ENCODE measurements at places on chromosomes 1 and 21.

GRCh38 chr1:154429118-154429517, 24.0 kb downstream of the IL6R start:
- no peak for DNase-seq

- DNase-seq, result no peak
Observed at GRCh38 chr1:107683683-107684082, 281.3 kb downstream of the VAV3 start.

- DNase-seq, result no peak
Observed at GRCh38 chr1:12383786-12384185, 154.0 kb downstream of the VPS13D start.

- no peak for DNase-seq
Observed at GRCh38 chr1:91792489-91793071, 93.4 kb downstream of the TGFBR3 start.

DNA sequence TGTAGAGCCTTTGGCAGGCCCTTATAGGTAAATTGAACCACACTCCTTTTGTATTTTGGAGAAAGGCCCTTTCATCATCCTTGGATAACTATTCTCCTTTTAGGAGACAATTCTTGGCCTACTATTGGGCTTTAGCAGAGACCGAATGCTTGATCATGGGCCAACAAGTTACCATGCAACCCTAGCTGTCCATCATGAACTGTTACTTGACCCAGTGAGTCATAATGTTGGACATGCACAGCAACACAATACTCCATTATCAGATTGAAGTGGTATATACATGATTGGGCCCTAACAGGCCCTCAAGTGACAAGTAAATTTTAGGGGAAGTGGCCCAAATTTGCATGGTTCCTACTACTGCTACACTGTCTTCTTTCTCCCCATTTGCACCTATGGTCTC, 84.4 kb downstream of the CATSPERE start:
- no peak for DNase-seq

DNA sequence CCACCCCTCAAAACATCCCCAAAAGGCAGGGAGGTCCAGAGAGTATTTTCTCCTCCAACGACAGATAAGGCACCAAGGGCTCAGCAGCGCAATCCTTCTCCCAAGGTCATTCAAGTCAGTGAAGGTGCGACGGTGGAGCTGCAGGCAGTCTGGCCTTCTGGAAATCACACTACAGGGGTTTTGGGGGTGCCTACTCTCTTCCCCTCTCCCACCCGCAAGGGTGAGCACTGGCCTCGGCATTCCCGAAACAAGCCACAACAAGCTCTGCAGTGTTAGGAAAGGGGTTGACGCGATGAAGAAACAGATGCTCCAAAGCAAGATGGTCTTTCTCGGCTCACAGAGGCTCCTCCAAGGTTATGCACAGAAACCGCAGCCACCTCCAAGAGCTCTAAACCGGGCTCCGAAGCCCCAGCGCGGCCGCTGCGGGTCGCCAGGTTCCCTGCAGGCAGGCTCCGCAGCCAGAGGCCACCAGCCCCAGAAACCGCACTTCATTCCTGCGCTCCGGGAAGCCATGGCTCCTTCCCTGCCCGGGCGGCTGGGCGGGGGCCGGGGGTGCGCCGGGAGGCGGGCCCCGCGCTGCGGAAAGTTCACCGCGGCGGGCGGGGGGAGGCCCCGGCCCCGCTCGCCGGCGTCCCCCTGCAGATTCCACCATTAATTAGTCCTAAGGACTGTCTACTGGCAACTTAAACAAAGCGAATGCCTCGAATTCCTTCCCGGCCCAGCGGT, 1.1 kb downstream of the LUZP1 start:
- DNase-seq, result peak; percentile 18

DNA sequence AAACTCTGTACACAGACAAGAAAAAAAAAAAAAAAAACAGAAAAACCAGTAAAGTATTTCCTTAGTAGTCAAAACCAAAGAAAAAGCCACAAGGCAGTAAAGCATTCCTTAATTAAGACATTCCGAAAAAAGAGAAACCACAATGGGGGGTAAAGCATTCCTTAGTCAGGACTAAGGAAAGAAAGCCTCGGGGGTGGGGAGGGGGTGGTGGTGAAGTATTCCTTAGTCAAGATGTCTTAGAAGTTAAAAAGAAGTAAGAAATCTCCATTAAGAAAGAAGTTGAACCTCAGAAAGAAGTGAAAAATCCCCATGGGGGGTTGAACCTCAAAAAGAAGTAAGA, 28.2 kb upstream of the FMO1 start:
- no peak for DNase-seq

DNA sequence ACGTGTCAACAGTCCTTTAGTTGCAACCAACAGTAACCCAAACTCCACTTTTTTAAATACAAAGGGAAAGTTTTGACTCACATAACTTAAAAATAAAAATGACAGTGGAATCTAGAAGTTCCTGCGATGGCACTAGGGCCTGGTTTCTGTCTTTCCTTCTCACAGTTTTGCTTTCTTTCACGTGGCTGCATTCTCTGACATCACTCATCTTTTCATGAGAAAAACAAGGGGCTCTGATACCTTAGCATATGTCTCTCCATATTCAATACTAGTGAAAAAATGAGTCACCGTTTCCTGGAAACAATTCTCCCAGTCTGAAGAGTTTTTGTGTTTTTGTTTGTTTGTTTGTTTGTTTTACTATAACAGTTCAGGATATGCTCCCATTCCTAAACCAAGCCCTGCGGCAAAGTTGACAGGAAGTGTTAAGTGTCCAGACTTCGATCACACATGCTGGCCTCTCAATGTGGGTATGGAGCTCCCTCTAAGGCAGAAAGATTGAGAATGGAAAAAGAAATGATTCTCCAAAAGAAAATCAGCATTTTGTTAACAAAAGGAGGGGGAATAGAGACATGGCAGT, 483.3 kb downstream of the TTLL7 start:
- no peak for DNase-seq

GRCh38 chr1:235403593-235403992, 36.4 kb downstream of the TBCE start:
- no peak for DNase-seq

GRCh38 chr1:103461161-103462105, 64.1 kb upstream of the RNPC3 start:
- DNase-seq, result no peak

Data from central memory CD8-positive, alpha-beta T cell (primary cell).